Fibroblast of skin of left quadriceps (primary cell): ENCODE measurements at places on chromosomes 3 and 15.

GRCh38 chr3:85316252-85316651 lies 357.5 kb downstream of the CADM2 start:
- DNase-seq, result no peak

DNA sequence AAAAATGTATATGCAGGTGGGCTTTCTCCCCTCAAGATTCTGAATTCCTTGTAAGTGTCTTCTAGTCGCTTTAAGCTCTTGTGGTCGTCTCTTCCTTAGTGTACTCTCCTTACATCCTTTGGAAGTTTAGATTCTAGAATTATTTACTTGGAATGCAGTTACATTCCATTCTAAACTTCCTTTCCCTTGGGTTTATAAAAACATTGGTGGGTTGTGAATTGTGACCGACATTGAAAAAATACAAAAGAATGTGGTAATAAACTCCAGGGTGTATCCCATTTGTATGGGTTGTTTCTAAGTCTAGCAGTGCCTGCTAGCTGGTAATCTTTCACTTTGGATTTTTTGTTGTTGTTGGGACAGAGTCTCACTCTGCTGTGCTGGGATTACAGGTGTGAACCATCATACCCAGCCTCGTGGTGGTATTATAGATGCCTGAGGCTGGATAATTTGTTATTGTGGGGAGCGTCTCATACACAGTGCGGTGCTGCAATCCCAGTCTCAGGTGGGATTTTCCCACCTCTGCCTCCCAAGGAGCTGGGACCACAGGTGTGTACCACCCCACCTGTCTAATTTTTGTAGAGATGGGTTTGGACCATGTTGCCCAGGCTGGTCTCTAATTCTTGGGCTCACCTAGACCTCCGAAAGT lies 9.1 kb downstream of the CHD2 start:
- DNase-seq, result peak; percentile 58

DNA sequence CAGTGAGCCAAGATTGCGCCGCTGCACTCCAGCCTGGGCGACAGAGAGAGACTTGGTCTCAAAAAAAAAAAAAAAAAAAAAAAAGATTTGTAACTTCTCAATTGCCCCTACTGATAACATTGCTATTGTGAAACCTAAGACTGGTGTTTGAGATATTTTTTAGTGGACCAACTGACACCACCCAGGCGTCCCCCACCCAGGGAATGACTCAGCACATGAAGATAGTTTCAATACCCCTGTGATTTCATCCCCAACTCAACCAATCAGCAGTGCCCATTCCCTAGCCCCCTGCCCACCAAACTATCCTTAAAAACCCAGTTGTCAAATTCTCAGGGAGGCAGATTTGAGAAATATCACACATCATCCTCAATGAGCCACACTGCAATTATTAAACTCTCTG lies 76.9 kb downstream of the TTBK2 start:
- no peak for DNase-seq

GRCh38 chr3:138809500-138810256 lies 25.1 kb downstream of the PIK3CB start:
- no peak for DNase-seq

GRCh38 chr3:45033791-45034190 lies 7.7 kb downstream of the CLEC3B start:
- no peak for DNase-seq

DNA sequence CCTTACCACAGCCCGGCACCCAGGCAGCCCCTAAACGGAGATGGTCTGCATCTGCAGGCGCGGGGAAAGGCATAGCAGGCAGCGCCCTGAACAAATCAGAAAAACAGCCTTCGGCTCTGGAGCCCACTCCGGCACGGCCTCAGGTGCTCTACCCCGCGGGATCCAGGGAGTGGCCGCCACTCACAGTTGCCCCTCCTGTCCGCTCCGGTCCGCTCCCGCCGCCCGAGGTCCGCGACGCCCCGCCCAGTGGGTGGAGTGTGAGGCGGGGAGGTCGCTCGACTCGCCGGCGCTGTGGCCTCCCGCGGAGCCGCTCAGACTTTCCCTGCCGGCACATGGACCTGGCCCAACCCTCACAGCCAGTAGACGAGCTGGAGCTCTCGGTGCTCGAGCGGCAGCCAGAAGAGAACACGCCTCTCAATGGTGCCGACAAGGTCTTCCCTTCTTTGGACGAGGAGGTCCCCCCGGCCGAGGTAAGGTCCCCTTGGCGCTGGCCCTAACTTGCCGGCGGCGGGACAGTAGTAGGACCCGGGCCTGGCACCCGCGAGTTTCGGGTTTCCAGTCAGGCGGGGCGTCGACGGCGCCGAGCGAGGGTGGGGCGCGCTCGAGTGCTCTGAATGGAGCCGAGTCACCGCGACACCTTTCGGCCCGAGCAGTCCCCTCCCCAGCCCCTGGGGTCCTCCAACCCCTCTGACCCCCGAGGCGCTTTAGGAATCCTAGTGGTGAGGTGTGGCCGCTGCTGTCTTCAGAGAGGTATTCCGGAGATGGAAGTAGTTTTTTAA lies at the start of gene C3orf52:
Gene C3orf52, plus strand, starts transcription at position 314 of the 779 bp plus-strand sequence. Its CDS starts 19 bp downstream, at position 333.
- DNase-seq, result no peak

DNA sequence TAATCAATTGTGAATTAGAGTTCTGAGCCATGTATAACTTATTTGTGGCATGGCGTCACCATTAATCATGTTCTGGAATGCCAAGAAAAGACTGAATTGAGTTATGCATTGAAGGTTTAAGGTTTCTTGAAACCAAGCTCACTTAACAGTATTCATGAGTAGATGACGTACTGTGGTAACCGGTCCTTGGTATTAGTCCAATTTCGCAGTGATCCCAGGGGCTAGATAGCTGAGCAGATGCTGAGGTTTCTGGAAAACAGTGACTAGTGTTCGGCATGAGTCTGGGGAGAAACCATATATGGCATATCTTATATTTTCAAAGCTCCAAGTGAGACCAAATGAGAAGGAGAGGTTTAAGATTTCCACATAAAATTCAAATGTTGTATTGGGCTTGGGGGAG lies 218.3 kb upstream of the LYSMD4 start:
- DNase-seq, result peak; percentile 55

- DNase-seq, result no peak
These were observed 44.1 kb downstream of the CAPN3 start for GRCh38 chr15:42403389-42403788.

DNA sequence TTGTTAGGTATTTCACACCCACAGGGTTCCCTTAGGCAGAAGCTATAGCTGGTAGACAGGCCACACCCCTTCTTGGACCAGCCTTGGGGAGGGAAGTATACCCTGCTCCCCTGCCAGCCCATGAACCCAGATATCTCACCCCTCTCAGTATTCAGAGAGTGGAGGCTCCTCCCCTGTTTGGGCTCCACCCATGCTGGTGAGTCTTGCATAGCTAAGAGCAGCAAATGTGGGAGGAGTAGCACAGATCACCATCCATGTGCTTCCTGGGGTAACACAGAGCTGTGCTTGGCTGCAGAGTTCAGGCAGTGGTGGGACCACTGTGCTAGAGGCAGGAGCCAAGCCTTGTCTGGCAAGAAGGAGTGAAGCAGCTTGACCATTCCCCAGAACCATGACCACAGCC lies 427.2 kb downstream of the ZIC1 start:
- no peak for DNase-seq

DNA sequence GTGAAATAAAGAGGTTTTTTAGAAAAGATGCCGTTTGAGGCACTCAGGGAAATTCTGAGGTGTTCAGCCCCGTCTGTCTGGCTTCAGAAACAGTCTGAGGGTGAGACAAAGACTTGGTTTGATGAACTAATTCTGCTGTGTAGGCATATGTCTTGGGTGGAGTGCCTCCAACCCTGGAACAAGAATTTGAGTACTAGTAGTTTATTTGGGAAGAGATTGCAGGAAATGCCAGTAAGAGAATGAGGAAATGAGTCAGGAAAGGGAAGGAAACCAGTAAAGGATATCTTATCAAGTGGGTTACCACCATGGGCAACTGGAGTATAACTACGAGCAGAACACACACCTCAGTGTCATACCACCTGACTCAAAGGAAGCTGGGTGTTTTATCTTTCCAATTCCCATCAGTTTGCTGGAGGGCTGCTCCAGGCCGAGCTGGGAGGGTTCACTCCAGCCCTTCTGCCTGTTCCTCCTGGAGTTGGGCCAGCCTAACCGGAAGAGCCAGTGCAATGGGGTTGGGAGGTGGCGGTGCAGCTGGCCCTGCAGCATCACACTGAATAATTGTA lies 75.3 kb downstream of the TGFBR2 start:
- DNase-seq, result no peak

GRCh38 chr3:186785495-186786018 lies 2.2 kb downstream of the EIF4A2 start:
- DNase-seq, result no peak

GRCh38 chr3:66949898-66950297 lies 48.2 kb upstream of the KBTBD8 start:
- DNase-seq, result no peak

- DNase-seq, result no peak
These were observed 19.0 kb downstream of the ACAA1 start for GRCh38 chr3:38117748-38118420.

DNA sequence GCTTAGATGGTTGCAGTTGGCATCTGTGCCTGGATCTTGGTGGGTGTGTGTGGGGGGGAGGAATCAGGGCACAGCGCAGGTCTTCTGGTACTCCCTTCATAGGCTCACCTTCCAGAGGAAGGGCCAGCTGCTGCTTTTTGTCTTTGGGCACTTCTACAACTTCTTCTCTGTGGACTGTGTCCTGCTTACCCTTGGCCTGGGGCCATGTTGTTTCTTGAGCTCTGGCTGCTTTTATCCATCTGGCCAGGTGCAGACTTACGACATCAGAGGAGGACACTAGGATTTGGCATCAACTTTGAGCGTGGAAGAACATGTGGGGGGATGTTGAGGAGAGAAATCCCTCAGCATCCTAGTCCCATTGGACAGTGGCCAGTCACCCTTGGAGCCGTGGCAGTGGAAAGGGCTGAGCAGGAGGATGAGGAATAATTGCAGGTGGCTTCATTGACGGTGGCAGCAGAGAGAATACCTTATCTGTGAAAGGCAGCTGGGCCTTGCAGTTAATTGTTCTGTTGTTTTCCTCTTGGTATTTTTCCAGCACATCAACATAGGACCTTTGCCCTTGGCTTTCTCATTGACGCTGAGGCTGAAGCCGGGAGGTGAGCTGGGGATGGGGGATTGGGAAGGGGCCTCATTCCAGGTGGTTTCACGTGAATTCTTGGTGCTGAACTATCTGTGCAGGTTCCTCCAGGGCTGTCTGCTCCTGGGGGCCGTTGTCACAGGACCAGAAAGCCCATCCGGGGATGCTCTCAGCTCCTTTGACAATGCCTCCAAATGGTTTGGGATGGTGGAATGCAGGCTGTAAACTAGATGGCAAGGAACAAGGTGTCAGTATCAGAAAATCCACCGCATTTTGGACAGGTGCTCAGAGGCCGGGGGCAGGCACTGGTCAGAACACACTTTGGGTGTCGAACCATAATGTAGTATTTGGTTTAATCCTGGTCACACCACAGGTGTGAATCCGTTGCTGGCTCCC lies 9.7 kb downstream of the EPHB1 start:
- no peak for DNase-seq

- no peak for DNase-seq
These were observed 737.1 kb downstream of the MECOM start for GRCh38 chr3:168926426-168926825.

- no peak for DNase-seq
These were observed 302.5 kb upstream of the PROK2 start for GRCh38 chr3:72087420-72087819.

DNA sequence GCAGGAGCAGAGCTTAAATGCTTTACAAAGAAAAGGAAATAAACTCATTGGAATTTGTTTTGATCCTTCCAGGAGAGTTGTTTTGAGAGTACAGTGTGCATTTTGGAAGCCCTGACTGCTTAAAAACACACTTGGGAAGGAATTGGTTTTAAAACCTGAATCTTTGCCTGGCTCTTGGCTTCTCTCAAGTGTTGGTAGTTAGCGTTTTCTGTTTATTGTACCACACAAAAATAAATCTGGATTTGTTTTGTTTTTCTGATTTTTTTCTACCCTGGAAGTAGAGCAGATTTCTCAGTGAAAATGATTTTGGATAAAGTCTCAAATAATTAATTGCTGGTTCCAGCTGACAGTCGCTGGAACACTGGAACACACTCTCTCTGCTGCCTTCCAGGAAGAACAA lies 90.6 kb downstream of the CHST2 start:
- no peak for DNase-seq
